ENCODE measurements at places on chromosomes 1 and 21.

GRCh38 chr1:8863794-8864233 is 14.7 kb downstream of the ENO1 start:
- no peak for DNase-seq

GRCh38 chr1:164971921-164972415 is 384.5 kb downstream of the LMX1A start:
- DNase-seq = no peak

- DNase-seq = no peak
Measured at GRCh38 chr1:119336848-119337247, 31.7 kb upstream of the HAO2 start.

- no peak for DNase-seq
Measured at GRCh38 chr1:9929431-9930385, 13.5 kb downstream of the LZIC start.

DNA sequence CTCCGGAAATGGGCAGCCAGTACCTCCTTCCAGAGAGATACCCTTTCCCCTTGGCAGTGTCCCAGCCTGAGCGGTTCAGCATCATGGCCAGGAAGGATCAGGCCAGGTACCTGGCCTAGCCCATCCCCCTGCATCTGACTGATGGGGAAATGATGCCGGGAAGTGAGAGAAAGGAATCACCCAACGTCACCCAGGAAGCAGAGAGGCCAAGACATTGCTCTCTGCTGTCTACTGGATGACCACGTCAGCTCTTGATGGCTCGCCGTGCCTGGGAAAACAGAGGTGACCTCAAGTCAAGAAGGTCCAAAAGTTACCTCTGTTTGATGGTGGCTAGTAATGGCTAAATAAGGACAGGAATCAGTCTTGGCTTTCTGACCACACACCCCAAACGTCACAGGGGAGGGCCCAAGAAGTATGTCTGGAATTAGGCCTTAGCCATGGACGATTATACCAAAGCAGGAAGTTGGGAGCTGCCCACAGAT is 79.0 kb downstream of the MRPL37 start:
- DNase-seq = no peak

DNA sequence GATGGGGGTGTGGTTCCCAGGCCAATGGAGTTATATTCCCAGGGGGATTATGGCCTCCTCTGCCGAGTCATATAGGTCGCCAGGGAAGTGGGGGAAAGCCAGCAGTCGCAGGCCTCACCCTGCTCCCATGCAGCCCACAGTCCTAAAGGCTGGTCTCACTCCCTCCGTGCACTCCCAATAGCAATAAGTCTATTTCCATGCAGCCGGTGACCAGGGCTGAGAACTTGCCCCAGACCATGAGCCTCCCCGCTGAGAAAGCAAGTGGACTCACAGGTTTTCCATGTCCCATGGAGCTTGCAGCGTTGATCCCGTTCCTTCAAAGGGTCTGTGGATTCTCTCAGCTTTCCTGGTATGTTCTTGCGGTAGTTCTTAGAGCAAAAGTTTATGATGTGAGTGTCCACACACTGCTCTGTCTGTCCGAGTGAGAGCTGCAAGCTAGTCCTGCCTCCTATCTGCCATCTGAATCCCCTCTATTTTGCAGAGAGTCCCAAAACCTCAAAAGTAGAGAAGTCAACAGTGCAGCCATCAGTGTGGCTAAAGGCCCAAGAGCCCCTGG is 81.7 kb upstream of the TMPRSS2 start:
- no peak for DNase-seq

DNA sequence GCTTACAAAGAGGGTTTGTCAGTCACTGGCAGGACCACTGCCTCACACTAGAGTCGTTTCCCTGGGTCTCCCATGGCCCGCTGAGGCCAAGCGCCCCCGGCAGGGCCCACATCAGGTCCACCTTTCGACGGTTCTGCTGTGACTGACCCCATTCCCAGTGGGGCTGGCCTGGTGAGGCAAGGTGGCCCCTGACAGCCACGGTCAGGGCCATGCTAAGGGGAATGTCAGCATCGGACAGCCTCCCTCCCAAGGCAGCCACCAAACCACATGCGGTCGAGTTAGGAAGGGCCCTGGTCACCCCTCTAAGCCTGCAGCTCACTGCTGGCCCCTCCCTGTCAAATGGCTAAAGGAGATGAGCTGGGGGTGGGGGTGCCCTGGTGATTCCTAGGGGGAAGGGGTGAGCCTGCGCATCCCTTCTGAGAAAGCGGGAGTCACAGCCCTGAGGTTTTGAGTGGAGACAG is 2.9 kb upstream of the KIF17 start:
- no peak for DNase-seq

DNA sequence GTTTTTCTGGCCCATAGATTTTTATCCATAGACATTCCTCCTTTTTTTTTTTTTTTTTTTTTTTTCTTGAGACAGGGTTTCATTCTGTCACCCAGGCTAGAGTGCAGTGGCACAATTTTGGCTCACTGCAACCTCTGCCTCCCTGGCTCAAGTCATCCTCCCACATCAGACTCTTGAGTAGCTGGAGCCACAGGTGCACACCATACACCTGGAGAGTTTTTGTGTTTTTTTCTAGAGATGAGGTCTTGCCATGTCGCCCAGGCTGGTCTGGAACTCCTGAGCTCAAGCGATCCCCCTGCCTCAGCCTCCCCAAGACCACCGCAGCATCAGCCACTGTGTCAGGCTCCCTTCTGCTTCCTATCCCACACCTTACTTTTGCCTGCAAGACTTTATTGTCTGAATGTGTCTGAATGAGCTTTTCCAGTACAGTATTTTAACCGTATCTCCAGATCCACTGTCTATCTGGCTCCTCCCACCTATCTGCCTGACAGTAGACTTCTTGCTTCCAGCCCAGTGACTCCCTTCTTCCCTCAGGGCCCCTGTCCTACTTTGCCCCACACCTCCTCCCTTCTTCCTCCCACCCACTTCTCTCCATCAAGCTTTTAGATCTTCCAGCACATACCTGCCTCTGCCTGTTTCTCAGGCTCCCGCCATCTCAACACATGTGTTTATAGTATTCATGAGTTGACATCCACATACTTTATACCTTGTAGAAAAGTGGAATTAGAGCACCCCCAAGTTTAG is 6.1 kb downstream of the C1orf21 start:
- DNase-seq = no peak

DNA sequence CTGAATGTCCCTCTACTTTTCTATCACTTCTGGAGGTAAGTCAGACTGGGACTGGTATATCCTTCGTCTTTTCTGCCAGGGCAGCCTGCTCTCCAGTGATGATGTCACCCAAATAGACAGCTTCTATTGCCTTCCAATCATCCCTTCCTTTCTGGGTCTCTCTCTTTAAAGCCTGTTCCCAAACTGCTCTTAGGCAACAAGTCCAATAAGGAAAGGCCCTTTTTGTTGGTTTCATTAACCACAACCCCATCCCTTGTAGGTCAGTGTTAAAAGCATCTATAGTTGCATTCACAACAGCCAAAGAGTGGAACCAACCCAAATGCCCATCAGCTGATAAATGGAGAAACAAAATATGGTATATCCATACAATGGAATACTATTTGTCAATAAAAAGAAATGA is 114.4 kb downstream of the CNIH3 start:
- no peak for DNase-seq

DNA sequence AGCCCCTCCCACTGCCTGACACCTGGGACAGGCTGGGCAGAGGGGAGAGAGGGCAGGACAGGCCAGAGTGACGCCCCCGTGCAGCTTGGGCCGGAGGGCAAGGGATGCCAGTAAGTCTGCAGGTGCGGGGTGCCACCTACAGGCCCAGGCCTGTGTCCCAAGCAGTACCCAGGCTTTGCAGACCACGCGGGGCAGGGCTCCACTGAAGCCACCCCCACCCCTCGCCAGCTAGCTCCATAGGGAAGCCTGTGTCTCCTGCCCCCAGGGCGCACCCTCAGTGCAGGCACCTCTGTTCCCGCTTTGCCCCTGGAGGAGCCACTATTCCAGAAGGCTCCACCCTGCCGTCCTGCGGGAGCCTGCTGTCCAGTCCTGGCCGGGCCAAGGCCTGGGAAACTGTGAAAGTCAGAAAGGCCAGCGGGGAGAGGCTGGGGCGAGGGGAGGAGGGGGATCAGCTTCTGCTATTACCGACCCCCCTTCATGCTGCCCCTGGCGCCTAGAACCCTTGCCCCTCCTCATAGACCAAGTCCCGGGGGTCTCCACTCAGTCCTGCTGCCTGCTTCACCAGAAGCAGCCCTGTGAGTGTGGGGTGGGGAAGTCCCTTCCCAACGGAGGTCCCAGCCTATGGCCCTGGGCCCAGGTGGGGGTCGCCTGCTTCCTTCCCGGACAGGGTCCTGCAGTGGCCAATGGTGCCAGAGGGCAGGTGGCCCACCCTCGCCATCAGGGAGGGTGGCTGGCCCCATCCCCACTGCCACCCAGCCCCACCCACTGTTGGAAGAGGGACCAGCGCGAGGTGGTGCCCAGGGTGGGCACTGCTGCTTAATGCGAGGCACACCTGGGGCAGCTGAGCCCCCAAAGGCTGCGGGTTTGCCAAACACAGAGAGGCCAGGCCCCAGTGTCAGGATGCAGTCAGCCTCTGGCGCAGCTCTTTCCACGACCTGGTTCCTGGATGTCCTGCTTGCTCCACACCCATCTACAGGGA is 54.4 kb downstream of the KCNAB2 start:
- no peak for DNase-seq

DNA sequence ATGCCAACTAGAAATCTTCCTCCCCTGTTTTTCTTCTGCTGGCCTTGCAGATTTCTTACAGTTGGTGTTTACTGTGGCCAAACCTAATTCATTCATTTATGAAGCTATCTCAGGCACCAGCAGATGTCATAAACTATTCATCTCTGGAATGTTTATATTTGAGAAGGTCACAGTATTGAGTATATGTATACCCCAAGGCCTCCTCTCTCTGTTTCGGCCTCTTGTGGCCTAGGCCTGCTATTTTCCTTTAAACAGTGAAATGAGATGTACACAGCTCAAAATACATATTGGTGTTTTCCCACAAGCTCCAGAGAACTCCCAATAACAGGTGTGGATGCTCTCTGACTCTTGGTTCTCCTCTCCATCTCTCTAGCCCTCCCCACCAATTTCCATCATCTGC is 520.7 kb upstream of the CAMK1G start:
- no peak for DNase-seq

DNA sequence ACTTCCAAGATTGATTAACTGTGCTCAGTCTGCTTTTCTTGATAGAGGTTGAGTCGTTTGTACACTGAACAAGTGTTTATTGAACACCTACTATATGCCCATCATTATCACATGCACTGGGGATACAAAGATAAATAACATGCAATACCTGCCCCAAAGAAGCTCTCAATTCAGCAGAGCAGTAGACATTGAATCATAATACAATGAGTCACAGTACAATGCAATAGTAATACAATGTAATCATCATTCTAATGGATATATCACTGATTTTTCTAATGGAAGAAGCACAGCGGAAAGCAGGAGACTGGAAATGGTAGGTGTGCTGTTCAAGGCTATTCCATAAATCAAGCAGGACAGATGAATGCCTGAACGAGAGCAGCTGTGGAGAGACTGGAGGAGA is 3.7 kb upstream of the SEC16B start:
- no peak for DNase-seq

DNA sequence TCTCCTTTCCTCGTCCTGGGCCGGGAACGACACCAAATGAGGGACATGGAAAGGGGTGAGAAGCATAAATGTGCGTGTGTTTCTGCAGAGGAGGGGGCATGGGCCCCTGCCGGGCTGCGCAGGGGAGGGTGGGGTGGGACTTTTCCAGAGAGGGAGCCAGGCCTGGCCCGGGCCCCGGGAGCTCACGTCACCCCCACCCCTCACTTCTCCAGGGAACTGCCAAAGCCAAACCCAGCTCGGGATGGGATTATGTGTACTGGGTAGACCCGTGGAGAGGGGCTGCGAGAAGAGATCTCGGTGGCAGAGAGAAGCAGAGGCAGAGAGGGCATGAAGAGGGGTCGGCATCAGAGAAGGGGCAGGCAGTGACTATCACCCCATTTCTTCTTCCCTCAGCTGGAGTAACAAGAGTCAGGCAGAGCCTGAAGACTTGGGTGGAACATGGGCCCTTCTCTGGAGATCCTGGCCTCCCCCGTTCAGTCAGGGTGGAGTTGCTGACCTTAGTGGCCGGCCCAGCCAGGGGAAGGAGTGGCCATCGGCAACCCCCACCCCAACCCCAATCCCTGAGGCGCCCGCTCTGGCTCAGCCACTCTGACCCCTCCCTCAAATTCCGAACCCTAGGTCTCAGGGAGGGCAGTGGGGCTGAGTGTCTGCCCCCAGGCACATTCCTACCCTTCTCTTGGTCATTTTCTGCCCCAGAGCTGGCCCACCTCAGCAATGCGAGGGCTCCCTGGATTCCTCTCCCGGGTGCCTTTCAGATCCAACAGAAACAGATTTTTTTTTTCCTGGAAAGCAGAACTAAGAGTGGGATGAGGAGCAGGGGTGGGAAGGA is 1.2 kb downstream of the ADAMTSL4 start:
- no peak for DNase-seq

DNA sequence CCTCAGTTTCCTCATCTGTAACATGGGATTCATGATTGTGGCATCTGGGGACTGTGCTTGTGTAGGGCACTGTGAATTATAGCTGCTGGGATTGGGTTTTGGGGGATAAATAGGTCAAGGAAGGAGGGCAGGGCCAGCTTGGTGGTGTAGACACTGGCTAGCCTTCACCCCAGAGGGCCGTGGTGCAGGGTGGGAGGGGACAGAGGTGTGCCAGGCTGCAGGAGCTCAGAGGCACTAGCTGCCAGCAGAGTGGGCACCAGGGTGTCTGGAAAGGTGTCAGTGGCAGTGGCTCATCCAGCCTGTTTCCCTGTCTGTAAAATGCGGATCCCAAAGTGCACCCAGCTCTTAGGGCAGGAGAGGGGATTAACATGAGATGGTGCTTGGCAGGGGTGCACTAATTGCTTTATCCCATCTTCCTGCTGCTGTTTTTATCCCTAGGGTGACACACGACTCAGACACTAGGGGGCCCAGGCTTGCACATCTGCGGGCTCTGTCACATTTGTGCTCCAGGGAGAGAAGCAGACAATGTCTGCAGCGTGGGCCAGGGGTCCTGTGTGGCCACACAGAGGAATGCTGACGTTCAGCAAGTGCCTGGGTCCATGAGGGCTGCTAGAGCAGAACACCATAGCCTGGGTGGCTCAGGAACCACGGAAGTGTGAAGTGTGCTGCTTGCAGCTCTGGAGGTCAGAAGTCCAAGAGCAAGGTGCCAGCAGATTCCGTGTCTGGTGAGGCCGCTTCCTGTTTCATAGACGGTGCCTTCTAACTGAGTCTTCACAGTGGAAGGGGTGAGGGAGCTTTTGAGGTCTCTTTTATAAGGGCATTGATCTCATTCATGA is 19.3 kb downstream of the OBSCN start:
- DNase-seq = no peak

DNA sequence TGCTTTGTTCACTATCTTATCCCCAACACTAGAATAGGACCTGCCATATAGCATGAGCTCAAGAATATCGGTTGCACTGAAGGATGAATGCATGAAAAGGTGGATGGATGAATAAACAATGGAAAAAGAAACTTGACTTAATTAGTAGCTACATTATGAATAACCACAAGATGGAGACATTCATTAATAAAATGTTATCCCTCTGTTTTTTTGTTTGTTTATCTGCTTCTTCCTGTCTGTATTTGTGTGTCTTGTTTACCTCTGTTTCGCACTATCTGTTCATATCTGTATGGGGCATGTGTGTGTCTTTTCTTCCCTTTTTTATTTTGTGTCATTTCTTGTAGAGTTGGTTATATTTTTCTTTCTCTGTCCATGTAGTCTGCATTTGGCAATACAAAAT is 1.1 kb upstream of the OR14I1 start:
- no peak for DNase-seq

Data from stimulated activated CD4-positive, alpha-beta T cell treated with anti-CD3 and anti-CD28 coated beads, Interleukin-1b, Interleukin-23, amount 100 ng/mL, for 1 hour (primary cell).